ENCODE measurements at places on chromosomes 11 and 22. TPM values are rescaled to one million over a fixed set of nuclear protein-coding genes. Genes with fewer than 3 reads are reported as not detected.

C11orf86 gene
- not detected for total RNA-seq

ZP1 gene
- not detected for total RNA-seq

ACP2 gene
- 60.5 TPM for total RNA-seq

IGF2 gene
- 590 TPM for total RNA-seq

PGA4 gene
- total RNA-seq, result not detected

GAL gene
- total RNA-seq, result not detected

ABCC8 gene
- not detected for total RNA-seq

DBX1 gene
- total RNA-seq, result not detected

DNA sequence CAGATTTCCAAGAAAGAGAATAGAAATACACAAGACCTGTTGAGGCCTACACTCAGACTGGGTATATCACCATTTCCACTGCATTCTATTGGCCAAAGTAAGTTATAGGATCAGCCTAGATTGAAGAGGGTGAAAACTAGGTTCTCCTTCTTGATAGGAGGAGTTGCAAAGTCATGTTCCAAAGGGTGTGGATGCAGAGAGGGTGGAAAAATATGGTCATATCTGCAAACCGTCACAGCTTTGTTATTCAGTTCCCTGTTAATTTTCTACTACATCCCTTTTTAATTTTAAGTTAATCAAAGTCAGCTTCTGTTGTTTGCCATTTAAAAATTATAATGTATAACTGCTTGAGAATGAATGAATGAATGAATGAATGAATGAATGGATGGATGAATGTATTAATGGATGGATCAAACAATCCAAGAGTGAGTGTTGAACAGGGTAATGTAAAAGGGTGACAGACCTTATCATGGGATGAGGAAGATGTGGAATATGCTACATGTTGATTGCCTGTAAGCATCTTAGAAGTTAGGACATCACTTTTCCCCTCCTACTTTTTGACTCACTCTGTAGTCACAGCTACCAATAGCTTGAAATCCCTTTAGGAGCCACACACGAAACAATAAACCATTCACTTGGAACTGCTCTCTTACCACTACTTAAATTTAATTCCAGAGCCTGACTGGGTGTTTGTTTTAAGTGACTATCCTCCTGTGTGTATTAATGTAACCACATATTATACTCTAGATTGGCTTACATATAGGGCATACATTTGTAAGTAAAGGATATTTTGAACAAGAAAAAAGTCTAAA lies 121.5 kb downstream of the CCDC34 start:
- no peak for DNase-seq

- DNase-seq, result no peak
These were observed 113.0 kb downstream of the NTM start for GRCh38 chr11:131483453-131483852.

- DNase-seq, result no peak
These were observed 85.0 kb downstream of the CHST1 start for GRCh38 chr11:45580399-45580798.

DNA sequence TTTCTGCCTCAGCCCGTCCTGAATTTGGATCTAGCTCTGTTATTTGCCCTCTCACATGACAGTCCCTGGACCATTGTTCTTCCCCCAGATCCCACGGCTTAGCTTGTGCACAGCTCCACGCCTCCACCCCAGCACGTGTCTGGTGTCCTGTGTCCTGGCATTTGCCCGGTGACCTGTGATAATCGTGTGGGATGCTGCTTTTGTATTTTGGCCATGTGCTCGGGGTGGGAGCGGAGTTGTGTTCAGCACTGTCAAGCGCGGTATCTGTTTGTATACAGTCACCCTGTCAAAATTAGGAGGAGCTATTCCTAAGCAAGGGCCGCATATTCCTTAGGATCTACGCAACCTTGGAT lies 11.9 kb downstream of the ADAMTS8 start:
- DNase-seq, result no peak

DNA sequence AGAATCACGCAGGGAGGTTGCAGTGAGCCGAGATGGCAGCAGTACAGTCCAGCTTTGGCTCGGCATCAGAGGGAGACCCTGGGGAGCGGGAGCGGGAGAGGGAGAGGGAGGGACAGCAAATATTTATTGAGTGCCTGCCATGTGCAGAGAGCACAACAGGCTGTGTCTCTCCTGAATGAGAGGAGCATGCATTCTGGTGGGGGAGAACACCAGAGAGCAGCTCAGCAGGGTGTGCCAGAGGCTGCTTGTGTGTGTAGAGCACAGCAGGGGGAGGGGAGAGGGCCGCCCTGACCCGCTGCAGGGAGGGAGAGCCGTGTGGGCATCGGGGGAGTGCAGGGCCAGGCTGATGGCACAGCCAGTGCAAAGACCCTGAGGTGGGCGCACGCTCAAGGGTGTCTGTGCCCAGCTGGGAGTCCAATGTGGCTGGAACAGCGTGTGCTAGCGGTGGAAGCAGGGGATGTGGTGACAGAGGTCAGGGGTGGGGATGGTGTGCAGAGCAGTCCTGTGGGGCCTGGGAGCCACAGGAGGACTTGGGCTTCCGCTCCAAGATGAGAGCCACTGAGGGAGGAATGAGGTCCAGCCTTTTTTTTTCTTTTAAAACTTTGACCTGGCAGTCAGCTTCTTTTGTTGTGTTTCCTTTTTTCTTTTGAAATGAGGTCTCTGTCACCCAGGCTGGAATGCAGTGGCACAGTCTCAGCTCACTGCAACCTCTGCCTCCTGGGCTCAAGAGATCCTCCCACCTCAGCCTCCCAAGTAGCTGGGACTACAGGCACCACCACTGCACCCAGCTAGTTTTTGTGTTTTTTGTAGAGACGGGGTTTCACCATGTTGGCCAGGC lies 12.0 kb downstream of the PPIL2 start:
- DNase-seq, result no peak

DNA sequence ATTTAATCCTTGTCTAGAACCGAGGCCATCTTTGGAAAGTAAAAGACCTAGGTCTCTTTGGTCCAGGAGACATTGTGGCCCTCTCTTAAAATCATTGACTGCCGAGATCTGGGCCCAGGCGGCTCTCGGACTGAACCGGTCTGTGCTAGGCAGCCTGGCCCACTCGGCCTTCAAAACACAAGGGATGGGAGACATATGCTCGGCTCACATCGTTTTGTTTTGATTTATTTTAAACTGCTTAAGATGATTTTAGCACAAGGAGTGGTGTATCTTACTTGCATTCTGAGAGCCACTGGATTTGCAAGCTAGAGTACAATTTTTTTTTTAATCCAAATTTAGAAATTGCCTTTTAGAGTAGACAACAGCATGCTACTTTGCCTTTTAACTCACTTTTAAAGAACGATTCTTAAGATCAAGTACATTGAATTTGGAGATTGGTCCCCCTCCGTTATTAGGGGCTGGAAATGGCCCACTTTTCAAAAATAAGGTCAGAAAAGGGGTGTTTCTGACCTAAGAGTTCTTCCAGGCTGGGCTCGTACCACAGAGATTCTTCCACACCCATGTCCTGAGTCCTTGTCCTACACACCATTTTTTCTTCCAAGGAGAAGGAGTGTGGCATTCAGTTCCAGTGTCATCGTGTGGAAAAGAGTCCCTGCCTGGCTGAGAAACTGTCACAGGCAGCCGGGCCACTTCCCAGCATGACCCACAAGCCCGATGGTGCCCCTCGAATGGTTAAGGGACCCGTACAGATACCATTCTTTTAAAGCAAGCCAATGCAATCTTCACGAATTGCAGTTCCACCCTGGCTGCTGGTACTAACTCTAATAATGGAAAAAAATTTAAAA lies 80.5 kb upstream of the WNT7B start:
- DNase-seq, result no peak

DNA sequence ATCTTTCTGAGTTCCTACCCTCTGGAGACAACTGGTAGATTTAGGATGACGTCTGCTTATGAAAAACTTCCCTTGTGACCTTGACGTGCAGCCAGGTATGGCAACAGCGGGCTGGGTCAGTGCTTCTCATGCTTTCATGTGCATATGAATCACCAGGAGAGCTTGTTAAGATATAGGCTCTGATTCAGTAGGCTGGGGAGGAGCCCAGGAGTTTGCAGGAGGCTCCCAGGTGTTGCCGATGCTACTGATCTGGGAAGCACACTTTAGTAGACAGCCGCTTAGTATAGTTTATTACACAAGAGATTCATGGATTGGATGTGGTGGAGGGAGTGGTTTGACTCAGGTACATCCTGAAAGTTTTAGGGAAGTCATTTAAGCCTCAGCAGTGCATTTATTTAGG lies 23.8 kb downstream of the DIXDC1 start:
- no peak for DNase-seq

- no peak for DNase-seq
These were observed 124.0 kb downstream of the NAV2 start for GRCh38 chr11:19836666-19837065.

DNA sequence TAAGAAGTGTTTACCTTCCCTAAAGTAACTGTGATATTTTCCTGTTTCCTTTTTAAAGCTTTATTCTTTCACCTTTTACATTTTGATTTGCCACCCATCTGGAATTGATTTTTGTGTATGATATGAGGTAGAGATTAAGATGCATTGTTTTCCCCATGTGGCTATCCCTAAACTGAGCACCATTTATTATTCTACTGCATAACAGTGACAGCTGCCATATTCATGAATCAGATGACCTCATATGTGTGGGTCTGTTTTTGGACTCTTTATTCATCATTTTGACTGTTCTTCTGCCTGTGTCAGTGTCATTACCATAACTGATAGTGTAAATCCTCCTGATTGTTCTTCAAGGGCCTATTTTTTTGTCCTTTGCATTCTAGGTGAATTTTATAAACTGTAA lies 50.8 kb downstream of the HIPK3 start:
- DNase-seq, result no peak

DNA sequence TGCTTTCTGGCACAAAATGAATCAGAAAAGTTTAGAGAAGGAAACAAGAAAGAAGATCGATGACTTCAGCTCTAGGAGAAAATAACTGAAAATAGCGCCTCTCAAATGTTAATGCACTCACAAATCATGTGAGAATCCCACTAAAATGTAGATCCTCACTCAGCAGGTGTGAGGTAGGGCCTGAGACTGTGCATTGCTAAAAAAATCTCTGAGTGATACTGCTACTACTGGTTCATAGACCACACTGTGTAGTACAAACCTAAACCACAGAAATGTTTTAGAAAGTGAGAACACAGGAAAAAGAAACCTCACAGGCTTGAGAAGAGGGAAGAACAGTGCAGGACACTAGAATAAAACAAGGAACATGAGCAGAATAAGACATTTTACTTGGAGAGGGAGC lies 2.0 kb downstream of the OR8D4 start:
- DNase-seq, result no peak

GRCh38 chr11:65611028-65611757 lies 2.8 kb downstream of the MAP3K11 start:
- DNase-seq, result no peak

DNA sequence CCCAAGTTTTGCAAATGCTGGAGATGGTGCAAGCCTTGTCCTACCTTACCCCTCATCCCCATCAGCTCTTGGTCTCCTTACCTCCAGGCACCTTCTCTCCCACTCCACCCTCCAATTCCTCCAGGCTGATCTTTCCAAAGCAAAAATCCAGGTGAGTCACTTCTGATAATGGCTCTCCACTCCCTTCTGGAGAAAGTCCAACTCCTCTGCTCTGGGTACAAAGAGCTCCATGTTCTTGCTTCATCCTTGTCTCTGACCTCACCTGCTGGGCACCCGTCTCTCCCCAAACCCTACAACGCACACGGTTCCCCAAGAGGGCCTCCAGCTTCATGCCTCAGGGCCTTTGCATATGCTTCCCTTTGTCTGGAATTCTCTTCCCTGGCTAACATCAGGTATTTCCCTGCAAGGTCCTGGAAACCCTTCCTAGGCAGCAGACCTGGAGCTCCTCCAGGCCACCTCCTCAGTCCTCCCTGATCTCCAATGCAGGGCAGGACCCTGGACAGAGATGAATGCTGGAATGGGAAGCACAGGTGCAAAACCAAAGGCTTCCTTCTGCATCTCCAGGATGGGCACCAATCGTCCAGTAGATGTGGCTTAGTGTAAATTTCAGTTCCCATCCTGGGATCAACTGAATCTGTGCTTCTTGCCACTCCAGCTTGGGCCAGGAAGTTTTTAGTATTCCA lies 22.7 kb downstream of the IFT27 start:
- peak; percentile 32 for DNase-seq

DNA sequence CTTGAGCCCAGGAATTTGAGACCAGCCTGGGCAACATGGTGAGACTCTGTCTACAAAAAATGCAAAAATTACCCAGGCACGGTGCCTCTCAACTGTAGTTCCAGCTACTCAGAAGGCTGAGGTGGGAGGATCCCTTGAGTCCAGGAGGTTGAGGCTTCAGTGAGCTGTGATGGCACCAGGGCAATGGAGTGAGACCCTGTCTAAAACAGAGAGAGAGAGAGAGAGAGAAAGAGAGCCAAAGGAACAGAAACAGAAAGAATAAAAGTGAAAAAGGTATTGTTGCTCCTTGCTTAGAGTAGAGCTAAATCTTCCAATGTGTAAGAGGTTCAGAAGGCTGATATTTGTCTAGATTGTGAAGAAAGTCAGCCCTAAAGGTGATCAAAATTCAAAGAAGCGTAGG lies 8.9 kb upstream of the ETS1 start:
- DNase-seq, result no peak

DNA sequence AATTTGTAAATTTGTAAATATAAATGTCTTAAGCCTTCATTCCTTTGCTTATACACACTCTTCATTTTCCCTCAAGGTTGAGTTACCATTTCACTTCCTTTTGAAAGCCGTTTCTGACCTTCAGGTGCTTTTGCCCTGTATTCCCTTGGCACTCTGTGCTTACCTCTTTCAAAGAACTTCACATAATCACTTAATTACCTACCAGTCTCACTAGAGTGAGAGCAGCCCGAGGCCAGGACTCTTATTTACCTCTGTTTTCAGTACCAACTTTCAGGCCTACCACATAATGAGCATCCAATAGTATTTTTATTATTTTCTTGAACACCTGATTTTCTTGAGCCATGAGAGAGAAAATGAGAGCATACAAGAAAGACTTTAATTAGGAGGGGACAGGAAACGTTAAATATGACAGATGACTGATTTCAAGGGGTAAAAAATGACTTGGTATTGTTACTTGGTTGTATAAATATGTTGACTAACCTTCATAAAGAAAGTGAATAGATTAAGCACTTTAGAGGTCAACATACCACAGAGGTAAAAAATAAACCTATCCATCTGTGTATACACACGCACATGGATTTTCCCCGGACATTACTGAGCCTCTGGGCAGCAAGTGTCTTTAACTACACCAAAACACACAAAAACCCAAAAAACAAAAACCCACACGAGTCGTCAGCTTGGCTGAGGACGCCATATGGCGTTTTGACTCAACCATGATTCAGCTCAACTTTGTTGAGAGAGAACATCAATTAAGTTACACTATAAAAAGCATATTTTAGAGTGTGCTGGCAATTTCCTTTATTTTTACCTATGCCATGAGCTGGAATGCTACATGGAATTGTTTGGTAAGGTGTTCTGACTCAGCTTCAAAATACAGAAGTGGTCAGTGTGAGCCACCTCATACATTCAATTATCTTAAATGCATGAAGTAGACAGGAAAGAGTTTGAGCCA lies 7.6 kb downstream of the ATXN10 start:
- DNase-seq, result no peak
